ENCODE measurements at places on chromosomes 5 and 9. TPM values are rescaled to one million over a fixed set of nuclear protein-coding genes. Genes with fewer than 3 reads are reported as not detected.

- DNase-seq = no peak
Measured at GRCh38 chr5:180235846-180236245, 26.8 kb upstream of the RASGEF1C start.

DNA sequence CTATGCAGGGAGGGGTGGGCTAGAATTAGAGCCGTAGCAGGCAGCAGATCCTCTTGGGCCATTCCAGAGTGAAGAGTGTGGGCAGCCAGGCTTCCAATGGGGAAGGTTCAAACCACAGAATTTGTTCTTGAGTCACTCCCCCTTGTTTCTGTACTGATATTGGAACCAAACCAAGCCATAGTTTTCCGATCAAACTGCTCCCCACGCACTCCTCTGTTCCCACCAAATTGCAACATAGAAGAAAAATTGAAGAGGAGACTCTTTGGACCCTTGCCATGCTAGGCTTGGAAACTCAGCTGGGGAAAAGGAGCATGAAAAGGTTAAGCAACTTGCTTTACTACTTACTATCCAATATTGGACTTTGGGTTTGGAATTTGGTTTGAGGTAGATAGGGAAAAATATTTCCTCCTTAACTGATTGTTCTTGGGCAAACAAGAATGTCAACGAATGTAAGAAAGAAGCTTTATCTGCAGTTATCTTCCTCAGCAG, 165.8 kb upstream of the NR3C1 start:
- DNase-seq = no peak

DNA sequence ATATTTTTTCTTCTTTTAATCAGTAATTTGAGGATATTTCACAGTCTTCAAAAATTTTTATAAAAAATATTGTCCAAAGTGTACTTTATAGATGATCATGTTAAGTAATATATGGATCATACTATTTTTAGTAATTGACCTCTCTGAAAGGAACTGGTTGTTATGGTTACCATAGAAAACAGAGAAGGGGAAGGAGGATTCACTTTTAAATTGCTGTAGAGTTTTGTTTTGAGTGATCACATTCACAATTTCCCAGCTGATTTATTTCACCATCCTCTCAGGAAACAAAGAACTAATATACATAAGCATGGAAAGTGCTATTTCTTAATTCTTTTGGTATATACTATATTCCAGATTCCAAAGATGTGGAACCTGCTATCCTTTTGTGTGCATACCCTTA, 56.5 kb upstream of the NREP start:
- DNase-seq = no peak

- no peak for DNase-seq
Measured at GRCh38 chr5:67246108-67246507, 49.5 kb upstream of the CD180 start.

- no peak for DNase-seq
Measured at GRCh38 chr5:126016256-126016655, 407.0 kb upstream of the GRAMD2B start.

GRCh38 chr9:120505186-120505585, 74.8 kb downstream of the CDK5RAP2 start:
- no peak for DNase-seq

DNA sequence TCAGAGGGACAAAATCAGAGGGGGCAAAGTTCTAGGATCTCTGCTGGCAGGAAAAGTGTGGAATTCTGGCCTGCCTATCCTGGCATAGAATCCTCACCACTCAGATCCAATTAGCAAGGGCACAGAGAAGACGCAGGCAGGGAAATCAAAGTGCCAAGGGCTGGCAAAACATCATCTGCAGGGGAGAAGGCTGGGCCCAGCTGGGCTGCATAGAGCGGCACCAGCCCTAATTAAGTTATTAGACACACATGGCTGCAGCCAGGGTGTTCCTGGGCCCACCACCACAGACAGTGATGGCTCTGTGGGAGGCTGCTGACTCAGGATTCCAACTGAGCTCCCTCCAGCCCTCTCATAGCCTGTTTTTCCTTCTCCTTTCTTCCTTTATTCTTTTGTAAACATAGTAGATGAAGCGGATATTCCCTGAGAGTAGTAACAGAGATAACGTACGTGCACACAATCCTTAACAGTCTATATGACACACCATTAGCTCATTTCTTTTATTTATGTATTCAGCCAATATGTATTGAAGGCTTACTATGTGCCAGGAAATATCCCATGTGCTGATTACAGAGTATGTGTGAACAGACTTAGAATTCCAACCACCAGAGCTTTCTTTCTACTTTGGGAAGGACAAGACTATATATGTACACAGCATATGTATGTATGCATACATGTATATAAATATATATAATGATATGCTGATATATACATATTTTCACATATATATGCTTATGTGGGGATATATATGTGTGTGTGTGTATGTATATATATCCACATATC, 236.1 kb downstream of the ASTN2 start:
- no peak for DNase-seq

- DNase-seq = no peak
Measured at GRCh38 chr9:137191691-137192447, 3.4 kb downstream of the SSNA1 start.

- DNase-seq = no peak
Measured at GRCh38 chr5:76456258-76456657, 53.2 kb downstream of the IQGAP2 start.

DNA sequence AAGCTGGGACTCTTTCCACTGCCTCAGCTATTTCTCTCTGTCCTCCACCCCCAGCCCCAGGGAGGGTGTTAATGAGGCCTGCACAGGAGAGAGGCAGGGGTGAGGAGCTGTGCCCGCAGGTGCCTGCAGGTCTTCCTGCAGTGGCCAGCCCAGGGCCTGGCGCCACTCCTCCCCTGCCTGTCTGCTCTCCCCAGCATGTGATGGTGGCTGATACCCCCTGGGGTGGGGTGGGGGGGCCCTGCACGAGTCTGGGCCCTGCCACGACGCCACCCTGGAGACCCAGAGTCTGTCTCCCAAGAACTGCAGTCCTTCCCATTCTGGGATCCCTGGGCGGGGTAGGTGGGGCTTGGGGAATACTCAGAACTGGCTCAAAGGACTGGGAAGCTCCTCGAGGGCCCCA, 166.4 kb upstream of the SMIM23 start:
- DNase-seq = no peak

DNA sequence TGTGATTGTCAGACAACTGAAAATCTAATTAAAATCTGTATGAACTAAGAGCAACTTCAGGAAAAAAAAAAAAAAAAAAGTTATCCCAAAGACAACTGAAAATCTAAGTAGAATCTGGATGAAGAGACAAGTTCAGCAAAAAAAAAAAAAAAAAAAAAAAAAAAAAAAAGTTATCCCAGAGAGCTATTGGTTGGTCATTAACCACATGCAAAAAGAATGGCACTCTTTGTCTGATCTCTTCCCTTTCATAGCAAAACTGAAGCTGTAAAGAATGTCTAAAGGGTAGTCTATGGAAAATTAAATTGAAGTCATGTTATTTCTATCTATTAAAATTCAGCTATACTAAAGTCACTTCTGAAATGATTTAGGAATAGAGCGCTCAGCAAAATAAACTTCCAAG, 32.9 kb downstream of the STRBP start:
- no peak for DNase-seq

- no peak for DNase-seq
Measured at GRCh38 chr9:81445331-81445921, 243.9 kb downstream of the TLE1 start.

GRCh38 chr9:131382850-131383729, 10.8 kb upstream of the PRRC2B start:
- DNase-seq = no peak

GRCh38 chr5:33843579-33843978, 48.2 kb downstream of the ADAMTS12 start:
- no peak for DNase-seq

GRCh38 chr5:73615947-73616346, 10.0 kb upstream of the ARHGEF28 start:
- DNase-seq = no peak

- DNase-seq = no peak
Measured at GRCh38 chr5:111367115-111367514, 142.9 kb downstream of the CAMK4 start.

- DNase-seq = no peak
Measured at GRCh38 chr9:76219560-76220151, 174.6 kb downstream of the RFK start.

DNA sequence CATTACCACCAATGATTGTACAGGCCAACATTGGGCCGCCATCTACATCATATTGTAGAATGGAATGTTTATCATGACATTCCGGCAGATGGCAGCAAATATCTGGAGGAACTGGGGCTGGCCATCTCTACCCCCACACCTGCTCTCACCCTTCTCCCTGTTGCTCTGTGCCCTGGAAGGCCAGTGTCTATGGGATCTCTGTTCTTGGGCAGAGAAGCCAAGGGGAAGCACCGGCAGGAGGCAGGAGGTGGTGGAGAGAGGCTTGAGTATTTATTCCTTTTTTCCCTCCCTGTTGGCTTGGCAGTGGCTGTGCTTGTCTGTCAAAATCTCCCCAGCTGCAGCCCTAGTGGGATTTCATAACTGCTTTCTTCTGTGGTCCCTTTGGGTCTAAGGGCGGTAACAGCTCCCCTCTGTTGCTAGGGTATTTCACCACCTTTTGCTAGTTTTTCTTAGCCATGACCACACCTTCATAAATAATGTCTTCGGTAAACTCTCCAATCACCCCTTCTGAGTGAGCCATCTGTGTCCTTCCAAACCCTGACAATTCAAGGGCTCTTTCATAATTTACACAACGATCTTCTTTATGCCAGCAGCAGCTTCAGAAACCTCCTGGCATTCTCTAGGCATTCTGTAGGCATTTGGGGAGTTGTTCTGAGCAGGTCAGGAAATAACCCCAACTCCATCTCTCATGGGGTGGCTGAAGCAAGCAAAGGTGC, 225.8 kb downstream of the MELK start:
- no peak for DNase-seq

The MSH3 gene
- 25.8 TPM for total RNA-seq

The MYOT gene
- not detected for total RNA-seq

The NCS1 gene
- 22.4 TPM for total RNA-seq

The SPARC gene
- 0.45 TPM for total RNA-seq

The LRRC70 gene
- 0.91 TPM for total RNA-seq

The SPATA31D4 gene
- not detected for total RNA-seq
